ENCODE measurements at places on chromosomes 12 and 14.

GRCh38 chr14:73723797-73724661, 9.8 kb upstream of the PNMA1 start:
- peak; percentile 96 for DNase-seq

DNA sequence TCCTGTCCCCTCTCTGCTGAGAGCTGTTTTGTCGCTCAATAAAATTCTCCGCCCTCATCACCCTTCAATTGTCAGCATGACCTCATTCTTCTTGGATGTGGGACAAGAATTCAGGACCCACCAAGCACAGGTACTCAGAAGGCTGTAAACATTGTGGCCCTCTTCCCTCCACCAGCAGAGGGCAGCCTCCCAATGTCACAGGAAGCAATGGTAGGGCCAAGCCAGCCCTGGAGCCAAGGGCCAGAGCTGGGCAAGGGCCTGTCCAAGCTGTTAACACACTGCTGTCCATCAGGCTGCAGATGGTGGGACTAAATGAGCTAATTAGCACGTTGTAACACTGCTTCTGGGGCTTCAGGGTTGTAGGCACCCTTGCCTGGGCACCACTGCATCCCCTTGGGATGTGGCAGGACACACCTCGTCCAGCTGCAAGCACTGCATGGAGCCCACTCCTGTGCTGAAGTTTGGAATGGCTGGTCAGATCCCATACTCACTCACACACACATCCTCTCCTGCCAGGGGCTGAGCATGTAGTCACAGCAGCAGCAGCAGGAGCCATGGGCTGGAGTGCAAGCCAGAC, 62.7 kb upstream of the HECTD1 start:
- DNase-seq, result peak; percentile 37

DNA sequence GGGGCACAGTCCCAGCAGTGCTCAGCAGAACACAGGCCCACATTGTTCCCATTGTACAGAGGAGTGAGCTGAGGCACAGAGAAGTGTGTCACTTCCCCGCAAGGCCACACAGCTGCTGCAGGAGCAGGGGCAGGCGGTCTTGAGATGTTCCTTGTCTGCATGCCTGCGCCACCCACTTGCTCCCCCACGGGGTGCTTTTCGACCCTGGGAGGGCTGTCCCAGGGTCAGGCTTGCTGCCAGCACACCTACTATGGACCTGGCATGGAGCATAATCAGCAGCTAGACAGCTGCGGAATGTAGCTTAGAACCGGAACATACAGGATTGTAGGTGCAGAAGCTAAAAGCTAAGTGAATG, 7.8 kb upstream of the EP400 start:
- no peak for DNase-seq

- no peak for DNase-seq
These were observed 324.1 kb upstream of the DIO3 start for GRCh38 chr14:101237252-101237616.

DNA sequence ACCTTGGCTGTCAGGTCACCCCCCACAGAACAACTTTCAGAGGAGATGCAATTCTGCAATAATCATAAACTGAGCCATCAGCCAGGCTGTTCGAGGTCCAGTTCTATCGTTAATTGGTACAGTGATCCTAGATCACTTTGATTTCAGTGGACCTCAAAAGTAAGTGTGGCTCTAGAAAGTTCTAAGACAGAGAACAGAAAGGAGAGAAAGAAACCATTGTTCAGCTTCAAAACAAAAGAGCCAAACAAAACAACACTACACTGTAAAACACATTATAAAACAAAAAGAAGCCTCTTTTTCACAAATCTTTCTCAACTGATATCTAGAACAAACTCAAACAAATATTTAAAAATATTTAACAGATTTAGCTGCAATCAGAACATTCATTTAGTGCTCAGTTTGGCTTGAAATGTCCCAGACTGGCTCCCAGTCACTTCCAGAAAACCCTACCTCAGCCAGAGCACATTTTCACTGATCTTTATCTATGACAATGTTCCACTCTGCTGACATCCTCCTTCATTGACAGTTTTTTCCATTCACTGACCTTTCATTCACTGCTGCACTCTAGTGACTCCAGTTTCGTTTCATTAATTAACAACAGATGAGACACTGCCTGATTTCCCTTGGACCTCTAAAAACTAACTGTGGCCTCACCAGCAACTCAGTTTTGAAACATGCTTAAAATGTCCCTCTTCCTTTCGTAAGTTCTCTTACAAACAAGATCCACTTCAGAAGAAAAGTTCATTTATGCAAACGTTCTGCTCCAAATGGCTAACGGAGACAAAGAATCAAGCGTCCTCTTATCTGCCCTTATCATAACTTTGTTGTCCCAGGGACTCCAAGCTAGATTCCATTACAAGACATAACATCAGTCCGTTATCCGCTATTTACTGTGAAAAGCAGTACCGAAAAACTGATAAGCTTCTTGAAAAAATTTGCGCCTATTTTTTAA, 56.8 kb downstream of the DUSP16 start:
- peak; percentile 75 for DNase-seq

DNA sequence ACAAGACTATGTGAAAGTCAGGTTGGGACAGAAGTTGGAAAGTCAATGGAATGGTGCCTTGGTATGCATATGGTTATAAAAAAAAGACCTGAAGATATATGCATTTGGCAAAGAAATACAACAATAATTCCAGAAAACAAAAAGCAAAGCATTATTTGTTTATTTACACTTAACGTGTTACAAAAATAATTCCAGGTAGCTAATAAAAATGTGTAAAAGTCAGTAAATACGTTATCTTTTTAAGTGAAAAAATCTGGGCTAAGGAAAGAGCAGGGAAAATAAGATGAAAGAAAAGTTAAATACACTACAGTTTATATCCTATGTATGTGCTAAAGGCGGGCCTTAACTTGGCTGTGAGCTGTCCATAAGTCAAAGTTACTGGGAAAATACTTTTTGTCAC, 266.3 kb downstream of the MED13L start:
- DNase-seq, result no peak

DNA sequence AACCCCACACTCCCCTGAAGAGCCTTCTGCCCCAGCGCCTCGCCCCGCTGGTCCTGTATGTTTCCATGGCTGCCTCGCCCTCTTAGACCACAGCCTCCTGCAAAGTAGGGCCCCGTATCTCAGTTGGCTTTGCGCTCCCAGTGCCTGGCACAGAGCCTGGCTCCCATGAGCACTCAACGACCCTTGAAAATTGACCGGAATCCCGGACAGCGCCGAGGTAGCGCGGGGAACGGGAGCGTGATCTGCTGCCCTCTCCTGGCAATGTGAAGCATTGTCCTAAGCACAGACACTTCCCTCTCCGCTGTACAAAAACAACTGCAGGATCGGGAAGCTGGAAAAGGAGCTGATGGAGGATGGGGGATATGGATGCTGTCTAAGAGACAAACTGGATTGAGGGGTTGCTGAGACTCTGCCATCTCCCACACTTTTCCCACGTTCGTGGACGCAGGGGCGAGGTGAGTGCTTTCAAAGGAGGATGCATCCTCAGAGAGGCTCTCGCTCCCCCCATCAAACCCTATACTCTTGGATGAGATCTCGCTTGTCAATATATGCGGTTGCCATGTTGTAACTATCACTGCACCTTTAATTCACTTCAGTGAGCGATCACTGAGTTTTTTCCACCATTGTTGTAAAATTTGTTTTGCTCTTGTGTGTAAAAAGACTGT, 10.7 kb upstream of the FKBP4 start:
- peak; percentile 34 for DNase-seq

DNA sequence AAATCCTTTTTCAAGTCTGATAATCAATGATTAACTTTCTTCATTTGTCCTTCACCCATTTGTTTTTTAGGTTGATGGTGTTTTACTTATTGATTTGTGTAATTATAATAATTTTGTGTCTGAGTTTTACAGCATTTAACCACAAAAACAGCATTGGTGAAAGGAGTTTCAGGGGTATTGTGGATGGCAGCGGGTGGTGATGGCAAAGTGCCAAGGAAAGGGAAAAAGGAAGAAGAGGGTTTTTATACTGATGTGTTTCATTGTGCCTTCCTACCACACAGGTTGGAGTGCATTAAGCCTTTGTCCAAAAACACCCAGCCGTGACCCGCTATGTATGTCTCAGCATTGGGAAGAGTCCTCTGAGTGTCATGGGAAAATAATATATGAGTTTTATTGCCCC, 150.3 kb downstream of the DAD1 start:
- no peak for DNase-seq

All from M059J (cell line).